Cortex of kidney (tissue), 1 donor: ENCODE measurements at places on chromosomes 4 and X.

DNA sequence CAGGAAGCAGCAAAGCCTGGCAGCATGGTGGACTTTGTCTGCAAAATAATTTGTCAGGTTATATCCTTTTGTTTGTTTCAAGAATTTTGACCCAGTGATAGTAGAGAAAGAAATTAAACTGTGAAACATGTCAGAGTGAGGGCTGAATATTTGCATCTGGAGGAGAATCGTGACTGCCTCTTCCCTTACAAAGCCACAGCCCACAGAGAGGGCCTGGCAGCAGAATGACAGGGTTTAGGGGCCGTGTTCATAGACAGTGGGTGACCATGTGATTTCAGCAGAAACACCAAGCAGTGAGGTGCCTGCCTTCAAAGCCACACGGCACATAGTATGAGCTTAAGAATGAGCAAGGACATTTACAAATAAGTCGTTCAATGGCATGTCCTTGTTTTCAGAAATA, 24.4 kb upstream of the PLAC8 start:
- DNase-seq: no peak

- no peak for DNase-seq
These were observed 52.4 kb downstream of the EDNRA start for GRCh38 chr4:147533331-147533730.

DNA sequence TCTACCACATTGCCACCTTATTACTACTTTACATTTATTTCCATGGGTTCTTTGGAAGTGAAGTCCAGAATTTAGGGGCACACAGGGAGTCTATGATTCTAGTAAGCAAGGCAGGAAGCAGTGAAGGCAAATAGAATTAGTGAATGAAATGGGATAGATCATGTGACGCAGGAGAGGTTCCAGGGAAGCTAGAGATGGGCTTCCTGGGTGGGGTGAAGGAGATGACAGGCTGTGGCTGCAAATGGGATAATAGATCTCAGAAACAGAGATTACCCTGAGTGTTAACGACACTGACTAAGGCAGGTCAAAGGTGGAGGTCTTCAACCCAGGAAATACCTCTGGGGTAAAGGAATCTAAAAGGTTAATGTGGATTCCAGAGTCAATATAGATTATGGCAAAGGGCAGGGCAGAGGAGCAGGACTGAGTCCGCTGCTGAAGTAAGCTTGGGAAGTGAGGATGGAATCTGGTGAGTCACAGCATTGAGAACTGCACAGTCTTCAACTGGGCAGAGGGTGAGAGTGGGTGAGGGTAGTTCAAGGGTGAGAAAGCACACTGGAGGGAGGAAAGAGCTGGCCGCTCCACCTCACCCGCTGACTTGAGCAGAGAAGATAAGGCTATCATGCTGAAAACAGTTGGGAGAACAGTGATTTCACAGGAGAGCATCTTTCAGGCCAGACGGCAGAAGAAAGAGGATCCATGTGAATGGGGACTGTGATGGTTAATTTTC, 70.8 kb downstream of the ANXA3 start:
- DNase-seq: no peak

DNA sequence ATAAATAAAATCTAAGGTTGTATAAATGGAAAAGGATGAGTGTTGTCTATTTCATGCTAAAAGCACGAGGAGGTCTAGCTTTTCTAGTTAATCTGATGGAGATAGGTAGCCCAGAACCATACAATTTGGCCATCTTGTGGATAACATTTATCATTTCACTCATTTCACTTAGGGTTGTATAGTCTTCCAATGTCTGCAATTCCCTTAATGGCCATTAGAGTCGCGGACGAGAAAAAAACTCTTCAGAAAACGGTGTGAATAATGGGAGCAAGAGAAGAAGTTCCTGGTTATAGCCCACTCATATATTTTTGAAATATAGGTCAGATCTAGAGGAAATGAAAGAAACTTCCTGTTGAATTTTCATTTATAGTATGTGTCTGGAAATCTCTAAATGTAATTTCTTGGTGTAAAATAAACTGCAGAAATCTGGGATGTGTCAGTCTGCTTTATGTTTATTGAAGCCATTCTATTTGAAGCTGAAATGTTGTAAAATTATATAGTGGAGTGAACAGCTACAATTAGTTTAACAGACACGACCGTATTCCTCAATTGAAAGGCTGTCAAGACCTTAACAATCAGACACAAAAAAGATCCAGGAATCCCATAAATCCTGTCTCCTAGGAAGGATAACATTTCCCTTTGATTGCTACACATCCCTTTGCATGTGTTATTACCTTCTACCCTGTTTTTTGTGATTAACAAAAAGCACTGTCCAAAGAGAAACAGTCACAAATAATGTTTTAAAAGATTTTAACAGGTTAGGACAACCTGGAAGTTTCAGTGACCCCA, 47.7 kb upstream of the MGST2 start:
- DNase-seq: no peak

DNA sequence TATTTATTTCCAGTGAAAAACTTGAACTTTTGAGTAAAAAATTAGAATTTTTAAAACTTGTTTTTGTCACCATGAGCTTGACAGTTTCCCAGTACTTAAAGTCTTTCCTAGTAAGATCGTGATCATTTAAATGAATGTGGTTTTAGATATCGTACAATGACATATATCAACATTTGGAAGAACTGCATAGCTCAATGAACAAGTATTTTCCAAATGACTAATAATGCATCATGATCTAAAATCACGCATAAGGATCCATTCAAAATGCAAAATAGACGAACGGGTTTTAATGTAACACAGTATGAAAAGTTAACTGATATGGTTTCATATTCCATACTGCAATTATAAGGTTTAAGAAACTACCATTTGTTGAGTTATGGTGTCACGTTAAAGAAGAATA, 4.1 kb upstream of the NDNF start:
- no peak for DNase-seq

DNA sequence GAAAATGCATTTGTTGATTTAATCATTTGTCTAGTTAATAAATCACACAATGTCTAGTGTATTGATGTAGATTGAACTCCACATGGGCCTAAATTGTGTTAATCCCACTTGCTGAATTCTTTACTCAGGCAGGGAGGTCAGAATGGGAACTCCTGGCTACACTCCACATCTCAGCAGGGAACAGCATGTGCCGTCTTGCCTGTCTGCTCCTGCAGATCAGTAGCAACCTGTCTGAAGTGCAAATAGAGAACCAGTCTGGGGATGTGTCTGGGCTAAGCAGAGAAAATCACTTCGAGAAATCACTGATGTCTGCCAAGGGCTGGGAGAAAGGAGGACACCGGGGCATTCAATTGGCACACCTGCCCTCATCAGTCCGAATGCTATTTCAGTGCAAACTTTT, 16.5 kb upstream of the MXRA5 start:
- no peak for DNase-seq

DNA sequence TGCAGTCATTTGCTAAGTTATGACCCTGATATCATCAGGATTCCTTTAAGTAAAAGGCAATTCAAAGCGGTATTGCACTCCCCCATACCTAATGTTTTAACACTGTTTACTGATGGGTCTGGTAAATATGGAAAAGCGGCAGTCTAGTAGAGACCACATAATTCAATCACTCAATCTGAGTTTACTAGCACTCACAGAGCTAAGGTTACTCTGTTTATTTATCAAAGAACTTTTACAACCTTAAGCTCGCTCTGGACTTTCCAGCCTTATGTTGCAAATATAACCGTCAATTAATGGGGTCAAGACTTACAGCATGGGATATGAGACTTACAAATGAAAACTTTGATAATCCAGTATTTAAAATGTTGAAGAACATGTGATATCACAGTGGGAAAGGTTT, 124.5 kb upstream of the ZCCHC13 start:
- DNase-seq: no peak

- no peak for DNase-seq
These were observed 30.0 kb downstream of the MND1 start for GRCh38 chr4:153374442-153374841.

GRCh38 chr4:53956454-53956853, 108.0 kb downstream of the CHIC2 start:
- no peak for DNase-seq

GRCh38 chrX:13607331-13607995, 38.1 kb downstream of the EGFL6 start:
- no peak for DNase-seq

DNA sequence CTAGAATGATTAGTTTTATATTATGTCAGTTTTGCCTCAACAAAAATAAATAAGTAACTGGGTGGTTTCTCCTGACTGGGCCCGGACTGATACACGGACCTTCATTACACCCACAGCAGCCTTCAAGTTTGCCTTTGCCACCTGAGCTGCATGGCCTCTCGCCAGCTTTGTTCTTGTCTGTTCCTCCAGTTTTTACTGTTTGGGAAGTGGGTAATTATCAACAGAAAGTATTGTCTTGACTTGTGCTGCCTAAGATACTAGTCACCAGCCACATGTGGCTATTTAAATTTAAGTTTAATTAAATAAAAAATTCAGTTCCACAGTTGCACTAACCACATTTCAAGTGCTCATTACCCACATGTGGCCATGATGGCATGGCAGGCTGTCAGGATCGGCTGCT, 74.7 kb upstream of the INTU start:
- no peak for DNase-seq

DNA sequence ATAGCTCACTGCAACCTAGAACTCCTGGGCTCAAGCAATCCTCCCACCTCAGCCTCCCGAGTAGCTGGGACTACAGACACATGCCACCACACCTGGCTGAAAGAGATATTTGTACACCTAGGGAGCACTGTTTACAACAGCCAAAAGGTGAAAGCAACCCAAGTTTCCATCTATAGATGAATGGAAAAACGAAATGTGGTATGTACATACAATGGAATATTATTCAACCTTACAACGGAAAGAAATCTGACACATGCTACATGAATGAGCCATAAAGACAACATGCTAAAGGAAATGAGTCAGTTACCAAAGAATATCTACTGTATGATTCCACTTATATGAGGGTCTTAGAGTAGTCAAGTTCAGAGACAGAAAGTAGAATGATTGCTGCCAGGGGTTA, 52.2 kb downstream of the ABCG2 start:
- DNase-seq: no peak

GRCh38 chr4:6802025-6802424, 19.5 kb downstream of the KIAA0232 start:
- no peak for DNase-seq

DNA sequence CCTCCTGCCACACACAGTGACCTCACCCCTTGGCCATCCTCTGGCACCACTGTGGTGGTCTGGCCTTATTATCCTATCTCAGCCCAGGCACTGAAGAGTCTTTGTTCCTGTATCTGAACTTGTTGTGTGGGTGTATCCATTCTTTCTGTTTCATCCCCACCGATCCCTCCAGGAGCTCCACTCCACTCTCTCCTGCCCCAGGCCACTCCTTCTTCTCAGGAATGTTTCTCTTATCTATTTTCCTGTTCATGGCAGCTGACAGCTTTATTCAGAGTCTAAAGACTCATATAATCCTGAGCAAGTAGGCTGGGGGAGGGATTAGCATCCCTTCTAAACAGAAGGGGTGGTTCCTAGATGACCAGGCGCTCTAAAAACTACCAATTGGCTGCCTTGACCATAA, 150.0 kb downstream of the ANAPC10 start:
- DNase-seq: no peak
